Fibroblast of skin of left biceps (primary cell): ENCODE measurements at places on chromosomes 4 and X.

DNA sequence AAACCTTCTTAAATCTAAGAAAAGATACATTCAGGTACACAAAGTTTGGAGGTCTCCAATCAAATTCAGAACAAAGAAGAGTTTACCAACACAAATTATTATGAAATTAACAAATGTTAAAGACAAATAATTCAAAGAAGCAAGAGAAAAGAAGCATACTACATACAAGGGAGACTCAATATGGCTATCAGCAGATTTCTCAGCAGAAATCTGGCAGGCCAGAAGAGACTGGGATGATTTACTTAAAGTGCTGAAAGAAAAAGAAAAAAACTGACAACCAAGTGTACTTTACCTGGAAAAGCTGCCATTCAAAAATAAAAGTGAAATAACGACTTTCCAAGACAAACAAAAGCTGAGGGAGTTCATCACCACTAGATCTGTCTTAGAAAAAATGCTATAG lies 64.4 kb upstream of the HTR2C start:
- no peak for DNase-seq

DNA sequence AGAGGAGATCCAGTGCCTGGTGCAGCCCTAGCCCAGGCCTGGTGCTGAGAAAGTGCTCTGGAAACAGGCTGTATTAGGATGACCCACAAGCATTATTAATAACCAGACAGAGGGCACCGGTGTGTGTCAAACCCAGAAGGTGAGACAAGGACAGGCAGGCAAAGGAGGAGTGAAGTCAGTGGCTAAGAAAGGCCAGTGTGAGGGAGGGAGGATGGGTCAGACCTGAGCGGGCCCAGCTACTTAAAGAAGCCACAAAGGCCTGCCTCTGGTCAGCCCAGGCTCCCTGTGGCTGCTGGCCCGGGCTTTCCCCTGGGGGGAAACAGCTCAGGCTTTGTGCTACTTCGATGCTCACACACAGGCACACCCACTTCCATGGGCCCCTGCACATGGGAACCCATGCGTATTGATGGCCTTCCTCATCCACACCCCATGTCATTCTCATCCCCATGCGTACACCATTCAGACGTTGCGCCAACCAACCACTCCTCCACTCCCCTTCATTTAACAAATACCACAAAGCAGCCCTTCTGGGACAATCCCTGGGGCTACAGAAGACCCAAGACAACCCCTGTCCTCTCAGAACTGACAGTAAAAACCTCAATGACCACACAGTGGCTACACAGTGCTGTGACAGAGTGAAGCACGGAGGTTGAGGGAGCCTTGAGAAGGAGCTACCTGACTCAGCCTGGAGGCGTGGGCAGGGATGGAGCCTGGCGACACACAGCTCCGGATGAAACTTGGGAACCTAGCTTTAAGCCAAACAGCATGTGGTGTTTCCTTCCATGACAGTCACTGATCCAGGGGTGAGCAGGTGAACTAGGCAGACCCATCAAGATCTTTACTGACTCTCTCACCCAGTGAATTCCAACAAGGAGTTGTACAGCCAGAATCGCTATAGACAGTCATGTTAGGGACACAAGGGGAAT lies 24.9 kb upstream of the MTM1 start:
- no peak for DNase-seq

- DNase-seq = no peak
Measured at GRCh38 chrX:130109429-130110378, 593 bp downstream of the ELF4 start.

DNA sequence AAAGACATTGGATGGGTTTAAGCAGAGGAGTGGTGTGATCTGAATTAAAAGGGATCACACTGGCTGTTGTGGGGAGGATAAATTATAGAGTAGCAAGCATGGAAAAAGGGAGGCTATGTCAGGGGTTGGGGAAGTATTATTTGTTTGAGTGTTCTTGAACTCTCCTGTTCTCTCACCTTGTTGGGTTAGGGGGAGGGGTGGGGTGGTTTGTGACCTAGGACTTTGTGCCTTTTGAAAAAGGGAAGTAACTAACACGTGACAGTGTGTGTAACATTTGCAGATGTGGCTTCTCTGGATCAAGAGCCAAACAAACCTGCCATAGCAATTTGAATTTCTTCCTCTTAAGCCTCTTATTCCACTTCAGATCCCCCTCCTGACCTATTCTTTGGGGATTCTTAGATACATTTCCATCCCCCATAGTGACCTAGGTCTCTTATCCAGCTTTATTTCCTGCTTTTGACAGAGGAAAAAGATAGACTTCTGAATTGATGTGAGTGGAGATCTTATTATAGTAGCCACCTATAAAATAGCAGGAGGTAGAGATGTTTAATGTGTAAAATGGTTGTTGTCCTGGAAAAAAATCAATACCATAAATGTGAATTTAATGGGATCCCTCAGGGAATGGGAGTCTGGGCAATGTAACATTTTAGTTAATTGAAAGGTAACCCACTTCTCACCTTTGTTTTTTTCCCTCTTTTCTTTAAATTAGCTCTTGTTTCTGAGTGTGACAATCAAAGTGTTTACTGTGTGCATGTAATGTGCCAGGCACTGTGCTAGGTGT lies 120.4 kb downstream of the CT47B1 start:
- DNase-seq = no peak

- no peak for DNase-seq
Measured at GRCh38 chr4:179165000-179165738, 1722.9 kb upstream of the AGA start.

DNA sequence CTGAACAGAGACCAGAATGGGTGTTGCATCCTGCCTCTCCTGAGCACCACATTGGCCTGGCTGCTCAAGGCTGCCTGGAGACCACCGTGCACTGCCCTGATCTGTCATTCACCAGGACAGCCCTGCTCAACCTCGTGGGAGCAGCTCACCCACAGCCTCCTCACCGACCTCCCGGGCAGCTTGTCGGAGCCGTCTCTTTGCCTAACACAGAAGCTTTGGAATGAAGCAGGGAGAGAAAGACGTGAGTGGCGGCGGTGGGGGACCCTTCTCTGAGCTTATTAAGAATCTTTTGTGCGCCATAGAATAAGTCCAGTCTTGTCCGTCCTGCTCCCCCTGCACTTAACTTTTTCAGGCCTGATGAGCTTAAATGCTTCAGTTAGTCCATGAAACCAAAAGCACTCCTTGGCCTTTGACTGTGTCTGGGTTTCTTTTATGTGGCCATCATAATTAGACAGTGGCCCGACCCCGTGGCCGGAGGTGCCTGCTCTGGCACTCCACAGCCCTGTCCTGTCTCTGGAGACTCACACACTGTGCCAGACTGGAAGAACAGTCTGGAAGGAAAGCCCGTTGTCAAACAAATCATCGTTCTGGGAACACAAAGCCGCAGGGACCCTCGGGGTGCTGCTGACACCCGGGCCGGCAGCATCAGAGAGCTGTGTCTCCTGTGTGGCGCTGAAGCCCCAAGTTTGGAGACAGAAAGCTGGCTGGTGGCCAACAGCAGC lies 192.8 kb downstream of the BCOR start:
- no peak for DNase-seq
